Femur (tissue), 1 donor: ENCODE measurements at places on chromosomes 16 and 17.
A peak's percentile ranks its signal among the peaks of the same experiment; 100 is the strongest.

- no peak for DNase-seq
These were observed 4.2 kb downstream of the SNN start for GRCh38 chr16:11672206-11673090.

DNA sequence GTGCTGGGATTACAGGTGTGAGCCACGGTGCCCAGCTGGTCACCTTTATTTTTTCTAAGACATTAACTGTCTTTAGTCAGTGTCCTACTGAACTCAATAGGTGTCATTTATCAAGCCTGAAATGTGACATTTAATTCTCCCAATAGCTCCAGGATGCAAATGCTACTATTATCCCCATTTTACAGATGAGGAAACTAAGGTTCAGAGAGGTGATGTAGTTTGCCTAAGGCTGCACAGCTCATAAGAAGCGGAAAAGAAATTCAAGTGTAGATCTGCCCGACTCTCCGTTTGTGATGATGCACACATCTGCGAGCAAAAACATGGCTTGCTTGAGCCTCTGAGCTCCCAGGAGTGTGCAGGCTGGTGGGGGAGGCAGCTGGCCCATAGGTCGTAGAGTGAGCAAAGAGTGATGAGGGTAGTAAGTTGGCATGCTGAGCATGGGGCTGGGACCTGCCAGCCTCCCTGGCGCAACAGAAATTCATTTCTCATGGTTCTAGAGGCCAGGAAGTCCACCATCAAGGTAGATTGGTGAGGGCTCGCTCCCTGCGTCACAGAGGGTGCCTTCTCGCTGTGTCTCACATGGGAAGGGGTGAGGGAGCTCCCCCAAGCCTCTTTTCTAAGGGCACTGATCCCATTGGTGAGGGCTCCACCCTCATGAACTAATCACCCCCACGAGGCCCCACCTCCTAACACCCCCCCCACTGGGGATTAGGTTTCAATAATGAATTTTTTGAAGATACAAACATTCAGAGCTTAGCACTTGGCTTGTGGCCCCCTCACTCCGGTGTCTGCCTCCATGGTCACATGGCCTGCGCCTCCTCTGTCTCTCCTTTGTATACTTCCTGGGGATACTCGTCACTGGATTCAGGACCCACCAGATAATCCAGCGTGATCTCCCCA, 141.5 kb upstream of the PLCG2 start:
- no peak for DNase-seq

GRCh38 chr16:55436587-55436986, 42.4 kb upstream of the MMP2 start:
- DNase-seq: no peak

- DNase-seq: no peak
These were observed 674 bp downstream of the TOM1L1 start for GRCh38 chr17:54901230-54901822.

- peak; percentile 37 for DNase-seq
These were observed 40.5 kb upstream of the GCSH start for GRCh38 chr16:81136390-81137335.

DNA sequence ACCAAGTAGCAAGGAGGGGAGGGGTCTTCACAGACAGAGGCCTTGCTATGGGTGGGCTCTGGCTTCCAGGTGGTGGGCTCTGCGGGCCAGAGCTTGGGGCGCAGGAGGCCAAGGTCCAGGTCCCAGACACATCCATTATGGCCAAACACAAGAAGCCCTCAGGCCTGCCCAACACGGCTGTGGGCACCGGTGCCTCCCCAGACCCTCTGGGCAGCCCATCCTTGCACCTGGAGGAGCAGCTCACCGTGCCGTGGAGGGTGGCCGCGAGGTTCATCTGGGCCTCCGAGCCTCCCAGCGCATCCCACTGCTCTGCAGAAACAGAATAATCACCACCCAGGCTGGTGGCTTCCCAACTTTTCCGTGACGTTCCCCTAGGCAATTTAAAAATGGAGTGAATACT, 55.9 kb downstream of the TBC1D16 start:
- peak; percentile 9 for DNase-seq

- DNase-seq: no peak
These were observed 15.2 kb upstream of the MARCHF10 start for GRCh38 chr17:62823111-62823893.

GRCh38 chr17:27878776-27879562, 14.2 kb downstream of the LYRM9 start:
- peak; percentile 76 for DNase-seq

DNA sequence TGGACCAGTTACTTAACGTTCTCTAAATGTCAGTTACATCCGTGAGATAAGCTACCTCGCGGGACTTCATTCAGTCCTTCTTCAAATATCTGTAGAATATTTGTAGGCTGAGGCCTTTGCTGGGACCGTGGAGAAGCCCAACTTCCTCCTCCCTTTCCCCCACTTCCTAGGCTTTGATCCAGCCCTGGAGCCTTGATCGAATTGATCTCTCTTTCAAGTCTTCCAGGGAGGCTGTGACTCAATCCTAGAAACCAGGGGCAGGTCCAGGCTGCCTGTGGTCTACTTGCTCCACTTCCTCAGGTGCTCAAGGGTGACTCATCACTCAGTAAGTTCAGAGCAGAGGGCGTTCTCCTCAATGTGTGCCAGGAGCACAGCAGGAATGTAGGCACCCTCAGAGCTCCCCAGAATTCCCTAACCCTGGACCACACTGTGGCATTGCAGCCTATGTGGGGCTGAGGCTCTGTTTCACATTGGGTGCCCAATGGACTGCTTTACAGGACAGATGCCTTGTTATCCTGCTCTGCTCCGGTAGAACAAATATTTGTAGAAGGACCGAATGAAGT, 11.2 kb upstream of the CEP20 start:
- no peak for DNase-seq

- no peak for DNase-seq
These were observed 12.0 kb upstream of the PNPO start for GRCh38 chr17:47929218-47930000.

DNA sequence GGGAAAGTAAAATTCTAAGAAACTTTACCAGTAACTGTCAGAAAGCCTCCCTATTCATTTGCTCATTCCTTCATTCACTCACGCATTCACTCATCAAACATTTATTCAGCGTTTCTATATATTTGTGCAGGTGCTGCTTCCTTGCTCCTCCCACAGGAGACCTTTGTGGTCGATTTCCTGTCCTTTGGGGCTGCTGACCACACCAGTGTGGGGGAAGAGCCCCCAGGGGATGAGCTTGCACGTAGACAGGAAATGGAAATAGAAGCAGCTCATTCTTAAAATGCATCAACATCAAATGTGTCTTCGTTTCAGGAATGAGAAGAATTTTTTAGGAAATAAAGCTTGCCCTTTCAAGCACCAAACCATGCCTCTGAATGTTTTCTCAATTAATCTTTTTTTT, 9.6 kb downstream of the PIK3R6 start:
- DNase-seq: peak; percentile 62

- DNase-seq: no peak
These were observed 267.1 kb downstream of the UTP18 start for GRCh38 chr17:51527225-51527982.

- DNase-seq: no peak
These were observed 7.3 kb downstream of the MAPK8IP3 start for GRCh38 chr16:1713331-1713730.

DNA sequence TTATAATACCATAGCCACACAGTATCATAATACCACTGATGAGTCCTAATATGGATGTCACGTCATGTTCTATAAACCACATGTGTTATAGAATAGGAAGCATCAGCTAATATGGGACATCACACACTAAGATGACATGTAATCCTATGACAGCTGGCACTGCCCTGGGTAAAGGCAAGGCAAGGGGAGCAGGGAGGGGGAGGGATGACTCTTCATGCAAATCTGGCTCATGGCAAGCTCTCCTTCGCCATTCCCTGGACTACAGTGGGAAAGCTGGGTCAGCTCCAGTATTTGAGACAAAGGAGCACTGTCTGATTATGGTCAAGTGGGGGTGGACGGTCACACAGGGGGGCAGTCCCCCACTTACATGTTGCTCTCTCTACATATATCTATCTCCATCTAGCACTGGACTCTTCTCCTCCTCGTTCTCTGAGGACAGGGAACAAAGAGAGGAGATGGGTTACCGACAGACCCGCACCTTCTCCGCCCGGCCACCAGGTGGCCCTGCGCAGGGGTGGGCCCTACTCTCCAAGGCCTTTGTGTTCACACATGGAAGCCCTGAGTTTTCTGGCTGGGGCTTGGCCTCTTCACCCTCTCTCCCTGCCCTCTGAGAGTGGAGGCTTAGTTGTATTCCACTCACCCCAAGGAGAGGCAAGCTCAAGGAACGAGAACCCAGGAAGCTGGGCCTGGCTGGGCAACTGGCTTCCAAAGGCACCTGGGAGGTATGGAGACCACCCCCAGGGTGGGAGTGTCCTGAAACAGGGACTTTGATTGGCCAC, 23.4 kb upstream of the MPO start:
- DNase-seq: peak; percentile 39

DNA sequence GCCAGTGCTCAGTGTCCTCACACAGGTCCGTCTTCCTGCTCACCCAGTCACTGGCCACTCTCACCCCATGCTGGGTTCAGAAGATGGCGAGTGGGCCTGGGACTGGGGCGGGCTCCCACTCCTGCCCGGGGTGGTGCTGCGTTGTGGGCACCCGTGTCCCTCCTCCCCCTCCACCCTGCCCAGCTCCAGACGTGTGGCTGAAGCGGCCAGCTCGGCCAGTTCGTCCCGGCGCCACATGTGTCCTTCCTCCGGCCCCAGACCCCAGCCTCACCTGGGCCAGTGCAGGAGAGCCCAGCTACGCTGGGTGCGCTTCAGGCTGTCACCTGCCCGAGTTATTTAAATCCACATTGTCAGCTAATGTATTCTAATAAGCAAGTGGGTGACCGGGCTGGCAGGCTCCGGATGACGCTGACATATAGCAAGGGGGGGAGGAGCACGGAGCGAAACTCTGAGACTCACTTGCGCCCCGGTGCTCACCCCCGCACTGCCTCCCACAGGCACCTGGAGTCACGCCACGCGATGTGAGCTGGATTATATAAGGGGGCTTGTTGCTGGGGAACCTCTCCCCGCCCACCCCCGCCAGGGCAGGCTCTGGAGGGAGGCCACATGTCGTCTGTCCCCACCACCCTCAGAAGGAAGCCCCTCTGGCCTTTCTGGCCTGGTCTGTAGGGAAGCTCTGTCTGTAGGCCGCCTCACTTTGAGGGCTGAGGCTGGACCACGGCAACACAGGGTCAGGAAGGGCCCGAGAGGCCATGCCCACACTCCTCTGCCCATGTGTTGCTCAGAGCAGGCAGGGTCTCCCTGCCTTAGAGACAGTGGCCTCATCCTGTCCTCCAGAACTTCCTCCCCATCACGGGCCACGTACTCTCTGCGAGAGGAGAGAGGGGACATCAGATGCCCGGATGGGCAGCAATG, 7.1 kb upstream of the BAIAP2 start:
- peak; percentile 32 for DNase-seq

- DNase-seq: no peak
These were observed 39.0 kb downstream of the TEX2 start for GRCh38 chr17:64223931-64224629.

DNA sequence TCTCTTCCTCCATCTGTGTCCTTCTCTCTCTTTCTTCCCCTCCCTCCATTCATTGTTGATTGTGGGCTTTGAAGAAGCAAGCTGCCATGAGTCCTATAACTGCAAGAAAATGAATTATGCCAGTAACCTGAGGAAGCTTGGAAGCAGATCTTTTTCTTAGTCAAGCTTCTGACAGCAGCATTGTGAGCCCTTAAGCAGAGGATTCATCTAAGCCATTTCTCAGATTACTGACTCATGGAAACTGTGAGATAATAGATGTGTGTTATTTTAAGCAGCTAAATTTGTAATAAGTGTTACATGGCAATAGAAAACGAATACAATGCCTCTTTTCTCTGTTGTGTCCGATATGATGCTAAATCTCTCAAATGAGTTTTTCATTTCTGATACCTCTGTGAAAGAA, 1109.7 kb downstream of the CDH11 start:
- DNase-seq: no peak

GRCh38 chr17:7667656-7668406, 17.1 kb downstream of the ATP1B2 start:
- DNase-seq: peak; percentile 40

DNA sequence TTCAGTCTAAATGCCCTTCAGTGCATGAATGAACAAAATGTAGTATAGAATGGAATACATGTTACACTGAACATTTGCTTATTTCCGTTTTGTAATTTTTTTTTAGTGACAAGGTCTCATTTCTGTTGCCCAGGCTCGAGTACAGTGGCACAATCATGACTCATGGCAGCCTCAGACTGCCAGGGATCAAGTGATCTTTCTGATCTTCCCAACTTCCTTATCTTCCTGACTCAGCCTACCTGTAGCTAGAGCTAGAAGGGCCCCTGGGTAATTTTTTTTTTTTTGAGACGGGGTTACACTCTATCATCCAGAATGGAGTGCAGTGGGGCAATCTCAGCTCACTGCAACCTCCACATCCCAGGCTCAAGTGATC, 7.3 kb upstream of the SLX4 start:
- DNase-seq: no peak

GRCh38 chr17:965311-965989, 14.1 kb downstream of the NXN start:
- no peak for DNase-seq

GRCh38 chr16:22322741-22323140, 25.5 kb downstream of the POLR3E start:
- no peak for DNase-seq

DNA sequence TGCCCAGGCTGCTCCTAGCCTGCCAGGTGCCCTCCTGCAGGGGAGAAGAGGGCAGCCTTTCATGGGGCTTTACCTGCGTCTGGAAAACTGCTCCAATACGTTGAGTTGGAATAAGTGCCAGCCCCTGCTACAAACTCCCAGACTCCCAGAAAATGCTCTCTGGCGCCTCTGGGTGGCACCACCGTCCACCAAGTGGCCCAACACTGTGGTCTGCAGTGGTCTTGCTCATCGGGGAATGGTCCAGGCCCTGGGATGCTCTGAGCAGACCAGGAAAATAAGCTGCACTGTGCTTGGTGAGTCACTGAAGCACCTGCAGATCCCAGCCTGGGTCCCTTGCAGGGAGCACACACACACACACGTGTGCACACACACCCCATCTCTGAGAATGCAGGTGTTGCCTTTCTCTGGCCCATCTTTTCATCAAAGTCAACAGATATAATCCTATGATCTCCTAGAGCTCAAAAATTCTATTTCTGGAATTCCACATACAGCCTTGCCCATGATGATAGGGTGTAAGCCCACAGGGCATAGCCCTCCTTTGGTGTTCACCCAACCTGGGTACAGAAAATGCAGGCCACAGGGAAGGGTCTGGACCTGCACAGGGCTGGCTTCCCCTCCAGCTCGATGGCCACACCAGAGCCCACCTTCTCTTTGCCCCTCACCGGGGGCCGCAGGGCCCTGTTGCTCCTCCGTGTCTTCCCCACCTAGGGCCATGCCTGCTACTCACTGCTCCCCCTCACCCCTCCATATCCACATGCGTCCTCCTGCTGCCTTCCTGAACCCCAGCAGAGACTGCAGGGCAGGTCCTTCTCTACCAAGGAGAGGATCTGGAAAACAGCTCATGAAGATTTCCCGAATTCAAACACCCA, 20.5 kb downstream of the CDIP1 start:
- no peak for DNase-seq

DNA sequence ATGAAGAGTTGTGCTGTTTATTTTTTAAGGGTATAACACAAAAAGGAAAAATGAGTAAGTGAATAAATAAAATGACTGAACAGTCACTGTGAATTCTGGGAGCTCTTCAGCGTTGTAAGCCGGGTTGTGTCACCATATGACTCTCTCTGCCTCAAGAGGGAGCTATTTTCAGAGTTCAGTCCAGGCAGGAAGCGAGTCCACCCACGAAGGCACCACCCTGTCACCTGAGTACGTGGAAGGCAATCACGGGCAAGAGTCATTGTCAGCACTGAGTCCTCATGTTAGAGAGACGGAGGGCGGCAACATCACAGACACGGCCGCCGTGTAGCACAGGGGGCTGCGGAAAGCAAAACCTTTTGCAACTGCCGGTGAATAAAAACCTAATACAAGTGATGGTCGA, 227.6 kb downstream of the UTP18 start:
- no peak for DNase-seq

GRCh38 chr17:64063766-64064224, 43.4 kb upstream of the ICAM2 start:
- DNase-seq: peak; percentile 60
